NCI-H2081 treated with DMSO at 0.1 percent for 48 hours (cell line): ENCODE measurements at places on chromosomes 6 and 20.

- no peak for DNase-seq
These were observed 1.7 kb downstream of the JAG1 start for GRCh38 chr20:10671919-10672623.

DNA sequence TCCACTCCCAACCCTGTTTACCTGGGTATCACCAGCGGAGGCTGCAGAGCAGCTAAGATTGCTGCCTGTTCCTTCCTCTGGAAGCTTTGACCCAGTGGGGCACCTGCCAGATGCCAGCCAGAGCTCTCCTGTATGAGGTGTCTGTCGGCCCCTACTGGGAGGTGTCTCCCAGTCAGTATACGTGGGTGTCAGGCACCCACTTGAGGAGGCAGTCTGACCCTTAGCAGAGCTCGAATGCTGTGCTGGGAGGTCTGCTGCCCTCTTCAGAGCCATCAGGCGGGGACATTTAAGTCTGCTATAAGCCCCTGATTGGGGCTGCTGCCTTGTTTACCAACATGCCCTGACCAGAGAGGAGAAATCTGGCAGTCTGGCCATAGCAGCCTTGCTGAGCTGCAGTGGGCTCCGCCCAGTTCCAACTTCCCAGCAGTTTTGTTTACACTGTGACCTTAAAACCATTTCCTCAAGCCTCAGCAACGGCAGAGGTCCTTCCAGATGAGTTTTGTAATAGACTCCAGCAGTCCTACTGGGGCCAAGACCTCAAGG is 2.8 kb downstream of the RAET1E start:
- DNase-seq = no peak

GRCh38 chr6:32075781-32076180 is 33.4 kb downstream of the TNXB start:
- no peak for DNase-seq

- DNase-seq = no peak
These were observed 512.8 kb upstream of the EPHA7 start for GRCh38 chr6:93932175-93932574.

- DNase-seq = no peak
These were observed 252.9 kb upstream of the AGPAT4 start for GRCh38 chr6:161526794-161527193.

- DNase-seq = no peak
These were observed 85.2 kb downstream of the DTNBP1 start for GRCh38 chr6:15577550-15578171.

DNA sequence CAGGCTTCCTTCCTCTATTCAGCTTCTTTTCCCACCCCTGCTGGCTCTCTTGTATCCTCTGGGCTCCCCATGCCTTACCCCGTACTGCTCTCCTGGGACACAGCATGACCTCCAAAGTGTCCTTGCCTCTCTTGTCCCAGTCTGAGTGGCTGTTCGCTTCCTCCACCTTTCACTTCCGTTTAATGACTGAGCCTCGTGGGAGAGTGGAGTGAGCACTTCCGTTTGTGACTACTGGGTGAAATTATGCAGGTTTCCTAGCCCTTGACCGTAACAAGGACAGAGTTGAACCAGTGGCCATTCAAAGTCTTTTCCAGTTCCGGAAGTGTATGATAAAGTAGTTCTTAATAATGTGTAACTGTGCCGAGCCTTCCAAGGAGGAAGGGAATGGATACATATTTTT is 109.2 kb downstream of the ARID1B start:
- no peak for DNase-seq

DNA sequence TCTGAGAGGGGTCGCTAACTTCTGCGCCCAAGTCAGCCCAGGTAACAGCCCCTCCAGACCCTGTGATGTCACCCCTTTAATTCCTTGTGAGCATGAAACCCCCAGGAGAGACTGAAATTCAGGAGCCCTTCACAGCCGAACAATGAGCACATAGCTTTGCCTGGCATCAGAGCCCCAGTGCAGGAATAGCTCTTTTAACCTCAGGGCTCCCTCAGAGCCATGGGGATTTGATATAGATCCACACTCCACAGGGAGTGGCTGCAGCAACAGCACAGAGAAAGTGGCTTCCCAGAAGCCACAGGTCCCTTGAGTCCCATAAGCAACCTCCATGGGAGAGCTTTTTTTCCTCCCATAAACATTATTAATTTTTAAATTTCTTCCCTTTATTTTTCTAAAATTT is 150.0 kb upstream of the MARCKS start:
- no peak for DNase-seq

DNA sequence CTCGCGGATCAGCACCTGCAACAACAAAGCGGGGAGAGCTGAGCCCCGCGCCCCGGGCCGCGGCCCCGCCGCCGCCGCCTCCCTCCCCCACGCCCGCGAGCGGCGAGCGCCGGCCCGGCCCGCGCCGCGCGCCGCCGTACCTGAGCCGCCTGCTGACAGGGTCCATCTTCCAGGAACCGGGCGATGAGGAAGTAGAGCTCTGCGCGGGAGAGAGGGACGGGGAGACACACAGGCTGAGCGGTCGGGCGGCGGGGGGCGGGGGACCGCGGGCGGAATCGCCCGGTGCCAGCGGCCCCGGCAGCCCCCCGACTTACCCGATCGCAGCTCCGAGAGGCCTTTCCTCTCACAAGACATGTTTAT is 359 bp downstream of the PHIP start:
- DNase-seq = no peak

DNA sequence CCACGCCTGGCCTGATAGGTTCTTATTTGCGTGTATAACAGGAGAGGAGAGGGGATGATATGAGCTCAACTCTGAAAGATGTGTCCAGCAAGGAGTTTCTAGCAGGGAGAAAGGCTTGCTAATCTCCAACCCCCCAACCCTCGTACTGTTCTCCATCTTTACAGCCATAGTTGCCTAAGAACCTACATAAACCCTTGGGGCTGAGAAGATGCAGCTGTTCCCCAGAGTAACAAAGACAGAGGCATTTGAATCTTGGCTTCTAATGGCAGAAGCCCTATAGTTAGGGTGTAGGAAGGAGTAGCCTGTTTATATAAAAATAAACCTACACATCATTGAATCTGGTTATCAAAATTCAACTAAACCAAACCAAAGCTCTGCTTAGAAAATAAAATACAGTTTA is 631.4 kb upstream of the SLC35B3 start:
- DNase-seq = no peak

GRCh38 chr20:59618131-59618530 is 13.8 kb downstream of the PHACTR3 start:
- DNase-seq = no peak

GRCh38 chr6:41247288-41247865 is 19.2 kb downstream of the TREML4 start:
- no peak for DNase-seq

GRCh38 chr20:12970372-12970821 is 38.4 kb upstream of the SPTLC3 start:
- no peak for DNase-seq
